Activated naive CD8-positive, alpha-beta T cell treated with anti-CD3 and anti-CD28 coated beads for 36 hours (primary cell): ENCODE measurements at places on chromosomes 7 and 10. TPM values are rescaled to one million over a fixed set of nuclear protein-coding genes. Genes with fewer than 3 reads are reported as not detected.

DNA sequence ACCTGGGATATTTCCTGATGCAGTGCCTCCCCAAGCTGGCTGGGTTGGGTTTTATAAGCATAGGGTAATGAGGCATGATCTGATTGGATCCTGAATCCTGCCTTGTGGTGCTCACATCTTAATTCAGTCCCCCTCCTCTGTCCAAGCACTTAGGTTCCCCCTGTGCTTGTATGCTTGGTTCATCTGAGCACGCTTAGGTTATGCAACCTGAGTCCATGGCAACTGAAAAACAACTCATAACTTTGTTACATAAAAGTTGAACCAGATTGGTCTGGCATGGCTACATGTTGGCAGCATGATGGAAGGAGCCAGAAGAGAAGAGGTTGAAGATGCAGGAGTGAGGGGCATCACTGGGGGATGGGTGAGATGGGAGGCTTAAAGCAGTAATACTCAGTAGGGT lies 57.3 kb upstream of the OSBPL3 start:
- H3K4me1 ChIP-seq = no peaks in the 10 kb centered on the region
- no peak overlapping the region for H3K4me3 ChIP-seq
- no peaks in the 10 kb centered on the region for H3K27me3 ChIP-seq
- no peaks in the 10 kb centered on the region for H3K36me3 ChIP-seq
- DNase-seq = no peak

ANKRD22 gene
- not detected for total RNA-seq

NUTM2B gene
- total RNA-seq = 0.94 TPM

AGAP9 gene
- 2.1 TPM for total RNA-seq

GRCh38 chr10:19480353-19480752 lies 335.9 kb upstream of the PLXDC2 start:
- no peak overlapping the region for H3K27ac ChIP-seq

DNA sequence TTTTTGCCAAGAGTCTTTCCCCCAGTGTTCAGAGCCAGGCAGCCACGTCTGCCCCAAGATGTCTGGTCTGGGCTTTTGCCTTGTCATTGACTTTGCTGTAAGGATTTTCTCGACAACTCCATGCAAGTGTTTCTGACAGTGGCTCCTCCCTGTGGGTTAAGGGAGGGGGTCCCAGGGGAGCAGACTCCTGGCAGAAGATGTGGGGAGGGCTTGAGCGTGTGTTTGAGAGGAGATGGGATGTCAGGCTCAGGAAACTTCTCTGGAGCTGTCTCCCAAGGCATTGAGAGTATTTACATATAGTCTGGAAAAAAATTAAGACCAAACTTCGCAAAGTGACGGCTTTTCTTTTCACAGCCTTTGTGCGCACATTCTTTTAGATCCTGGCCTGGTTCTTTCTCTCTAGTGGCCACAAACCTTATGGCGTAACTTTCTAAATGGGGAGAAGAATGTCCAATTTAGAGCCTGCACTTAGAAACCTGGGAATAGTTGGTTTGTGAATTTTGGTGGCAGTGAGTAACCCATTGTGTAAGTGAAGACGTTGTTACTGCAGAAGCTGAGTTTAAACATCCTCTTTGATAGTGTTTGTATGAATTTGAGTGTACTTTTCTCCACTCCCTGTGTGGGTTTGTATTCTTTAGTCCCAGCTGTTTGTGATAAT lies 201.5 kb downstream of the LRMDA start:
- H3K36me3 ChIP-seq = no peaks in the 10 kb centered on the region
- no peaks in the 10 kb centered on the region for H3K4me1 ChIP-seq
- H3K4me3 ChIP-seq = no peak overlapping the region
- H3K27me3 ChIP-seq = peaks cover 10% of the 10 kb centered on the region

DNA sequence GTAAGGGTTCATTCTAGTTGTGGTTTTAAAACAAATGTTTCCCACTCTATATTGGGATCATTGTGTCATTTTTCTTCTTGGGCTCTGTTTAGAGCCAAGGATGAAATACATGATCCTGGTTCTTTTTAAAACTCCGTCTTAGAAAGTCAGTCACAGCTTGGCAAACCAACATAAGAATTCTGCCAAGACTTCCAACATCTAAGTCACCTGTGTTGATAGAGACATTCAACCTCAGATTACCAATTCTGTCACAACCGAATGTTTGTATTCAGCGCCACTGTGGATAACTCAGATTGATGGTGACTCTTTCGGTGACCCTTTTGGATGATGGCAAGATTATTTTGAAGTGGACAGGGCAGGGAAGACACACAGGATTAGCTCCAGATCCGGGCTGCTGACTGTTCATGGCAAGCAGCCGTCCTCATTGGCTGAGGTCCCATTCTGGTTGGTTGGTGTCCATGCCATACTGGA lies 255.4 kb downstream of the ARHGAP21 start:
- H3K27ac ChIP-seq = no peak overlapping the region
- H3K27me3 ChIP-seq = peaks cover 23% of the 10 kb centered on the region
- H3K36me3 ChIP-seq = no peaks in the 10 kb centered on the region
- H3K4me1 ChIP-seq = peaks cover 30% of the 10 kb centered on the region

GRCh38 chr7:107014387-107015023 lies 30.0 kb upstream of the PRKAR2B start:
- DNase-seq = no peak
- no peak overlapping the region for H3K27ac ChIP-seq
- H3K27me3 ChIP-seq = no peaks in the 10 kb centered on the region
- H3K4me1 ChIP-seq = no peaks in the 10 kb centered on the region
- no peaks in the 10 kb centered on the region for H3K36me3 ChIP-seq

DNA sequence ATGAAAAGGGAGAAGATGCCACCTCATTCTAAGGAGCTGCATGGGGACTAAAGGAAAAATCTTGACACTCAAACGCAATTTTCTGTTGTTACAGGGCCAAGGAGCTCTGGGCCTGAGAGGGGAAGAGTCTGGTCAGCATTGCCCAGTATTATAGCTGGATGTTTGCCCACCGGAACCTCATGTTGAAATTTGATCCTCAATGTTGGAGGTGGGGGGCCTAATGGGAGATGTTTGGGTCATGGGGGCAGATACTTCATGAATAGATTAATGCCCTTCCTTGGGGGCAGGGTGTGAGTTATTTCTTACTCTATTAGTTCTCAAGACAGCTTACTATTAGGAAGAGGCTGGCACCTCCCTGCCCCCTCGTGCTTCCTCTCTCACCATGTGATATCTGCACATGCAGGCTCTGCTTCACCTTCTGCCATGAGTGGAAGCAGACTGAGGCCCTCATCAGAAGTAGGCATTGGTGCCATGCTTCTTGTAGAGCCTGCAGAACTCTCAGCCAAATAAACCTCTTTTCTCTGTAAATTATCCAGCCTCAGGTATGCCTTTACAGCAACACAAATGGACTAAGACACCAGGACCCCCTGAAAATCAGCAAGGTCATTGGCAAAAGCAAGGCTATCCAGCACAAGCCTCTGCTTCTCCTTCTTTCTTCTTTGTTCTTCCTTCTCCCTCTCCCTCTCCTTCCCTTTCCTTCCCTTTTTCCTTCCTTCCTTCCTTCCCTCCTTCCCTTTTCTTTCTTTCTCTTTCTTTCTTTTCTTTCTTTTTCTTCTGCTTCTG lies 15.1 kb downstream of the GCK start:
- H3K4me3 ChIP-seq = no peak overlapping the region
- no peak for DNase-seq
- no peaks in the 10 kb centered on the region for H3K4me1 ChIP-seq
- no peaks in the 10 kb centered on the region for H3K36me3 ChIP-seq

GRCh38 chr10:86900955-86901354 lies 56.5 kb downstream of the MMRN2 start:
- H3K27ac ChIP-seq = no peak overlapping the region
- no peak overlapping the region for H3K4me3 ChIP-seq
- H3K27me3 ChIP-seq = no peaks in the 10 kb centered on the region
- no peaks in the 10 kb centered on the region for H3K4me1 ChIP-seq
- no peak for DNase-seq

DNA sequence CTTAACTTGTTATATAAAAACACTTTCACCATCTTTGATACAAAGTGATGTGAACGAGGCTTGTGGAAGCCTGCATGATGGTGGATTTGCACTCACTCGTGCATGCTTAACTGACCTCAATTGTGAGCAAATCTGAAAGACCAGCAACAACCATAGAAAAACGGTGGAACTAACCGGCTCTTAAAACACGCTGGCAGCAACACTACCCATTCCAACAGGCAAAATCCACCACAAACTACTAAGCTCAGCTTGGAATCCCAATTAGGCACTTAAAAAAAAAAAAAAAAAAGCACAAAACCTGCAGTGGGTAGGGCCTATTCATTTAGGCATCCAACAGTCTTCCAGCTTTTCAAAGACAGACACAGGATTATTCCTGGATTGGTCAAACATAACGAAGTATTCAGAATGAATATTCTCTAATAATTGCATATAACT lies 1.8 kb downstream of the GDI2 start:
- H3K27me3 ChIP-seq = no peaks in the 10 kb centered on the region
- H3K4me1 ChIP-seq = peaks cover 59% of the 10 kb centered on the region
- DNase-seq = no peak
- peak overlapping the region; percentile 80 for H3K27ac ChIP-seq

DNA sequence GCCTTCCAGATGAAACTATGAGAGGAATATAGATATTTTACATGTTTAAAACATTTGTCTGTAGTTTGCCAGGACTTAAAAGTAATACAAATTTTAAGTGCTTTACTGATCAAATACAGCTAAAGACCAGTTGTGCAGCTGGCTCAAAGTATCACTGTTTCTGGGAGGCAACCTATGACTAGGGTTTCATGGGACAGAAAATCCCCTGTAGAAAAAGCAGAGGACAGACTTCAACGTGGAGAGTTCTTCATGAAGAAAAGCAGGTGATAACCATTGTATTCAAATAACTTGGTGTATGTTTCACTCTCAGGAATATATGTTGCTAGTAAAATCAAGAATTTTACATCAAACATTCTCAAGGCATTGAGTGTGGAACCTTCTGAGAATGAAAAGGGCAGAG lies 40.9 kb downstream of the PTER start:
- H3K36me3 ChIP-seq = peaks cover 7% of the 10 kb centered on the region
- DNase-seq = no peak
- H3K4me3 ChIP-seq = no peak overlapping the region

ZNF33A gene
- 17.6 TPM for total RNA-seq

DNA sequence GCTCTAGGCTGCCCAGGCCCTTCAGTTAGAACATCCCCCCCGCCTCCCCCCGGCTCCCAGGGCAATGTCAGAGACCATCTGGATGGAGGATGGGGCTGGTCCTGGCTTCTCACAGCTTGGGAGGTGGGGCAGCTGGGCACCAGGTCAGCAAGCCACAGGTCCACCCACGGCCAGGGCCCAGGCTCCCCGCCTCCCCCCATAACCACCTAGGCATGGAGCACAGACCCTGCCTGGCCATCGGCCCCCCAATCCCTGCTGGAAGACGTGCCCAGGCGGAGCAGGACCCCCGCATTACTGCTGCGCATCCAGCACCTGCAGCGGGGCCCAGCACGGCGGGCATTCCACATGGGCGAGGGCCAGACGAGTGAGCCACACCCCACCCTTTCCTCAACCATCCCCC lies 169.6 kb downstream of the ELFN1 start:
- no peaks in the 10 kb centered on the region for H3K4me1 ChIP-seq
- H3K27ac ChIP-seq = no peak overlapping the region
- no peak for DNase-seq
- no peak overlapping the region for H3K4me3 ChIP-seq
- H3K27me3 ChIP-seq = no peaks in the 10 kb centered on the region
- H3K36me3 ChIP-seq = peaks cover 30% of the 10 kb centered on the region

CRHR2 gene
- total RNA-seq = not detected

DNA sequence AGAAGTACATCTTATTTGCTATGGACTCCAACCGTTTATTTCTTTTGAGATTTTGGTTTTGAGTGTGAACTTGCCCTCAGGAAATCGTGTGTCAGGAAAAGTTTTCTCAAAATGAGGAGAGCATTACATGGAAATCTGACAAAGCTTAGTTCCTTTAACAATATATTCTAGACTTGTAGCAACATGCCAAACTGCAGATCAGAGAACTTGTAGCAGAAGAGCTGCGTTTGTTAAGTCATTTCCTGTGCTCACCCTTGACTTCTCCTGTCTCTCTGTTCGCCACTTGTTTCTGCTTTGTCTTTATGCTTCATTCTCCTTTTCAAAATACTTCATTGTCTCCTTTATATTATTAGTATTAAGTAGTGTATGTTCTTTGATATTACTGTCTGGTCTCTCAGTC lies 116.6 kb upstream of the FOXP2 start:
- no peak overlapping the region for H3K27ac ChIP-seq
- H3K4me1 ChIP-seq = no peaks in the 10 kb centered on the region
- H3K36me3 ChIP-seq = no peaks in the 10 kb centered on the region
- H3K27me3 ChIP-seq = no peaks in the 10 kb centered on the region
- no peak overlapping the region for H3K4me3 ChIP-seq

- no peak overlapping the region for H3K27ac ChIP-seq
- no peaks in the 10 kb centered on the region for H3K27me3 ChIP-seq
- H3K4me1 ChIP-seq = peaks cover 13% of the 10 kb centered on the region
- DNase-seq = no peak
- no peak overlapping the region for H3K4me3 ChIP-seq
- peaks cover 20% of the 10 kb centered on the region for H3K36me3 ChIP-seq
Observed at GRCh38 chr7:37212051-37212450, 236.6 kb downstream of the ELMO1 start.

CALHM1 gene
- total RNA-seq = not detected

GPER1 gene
- total RNA-seq = 0.37 TPM

CYP2C19 gene
- total RNA-seq = not detected

TAS2R41 gene
- not detected for total RNA-seq

- peaks cover 68% of the 10 kb centered on the region for H3K4me1 ChIP-seq
- peaks cover 2% of the 10 kb centered on the region for H3K36me3 ChIP-seq
- no peak overlapping the region for H3K4me3 ChIP-seq
- DNase-seq = no peak
- peak overlapping the region; percentile 5 for H3K27ac ChIP-seq
- no peaks in the 10 kb centered on the region for H3K27me3 ChIP-seq
Observed at GRCh38 chr10:71838264-71839211, 12.5 kb downstream of the PSAP start.

DNA sequence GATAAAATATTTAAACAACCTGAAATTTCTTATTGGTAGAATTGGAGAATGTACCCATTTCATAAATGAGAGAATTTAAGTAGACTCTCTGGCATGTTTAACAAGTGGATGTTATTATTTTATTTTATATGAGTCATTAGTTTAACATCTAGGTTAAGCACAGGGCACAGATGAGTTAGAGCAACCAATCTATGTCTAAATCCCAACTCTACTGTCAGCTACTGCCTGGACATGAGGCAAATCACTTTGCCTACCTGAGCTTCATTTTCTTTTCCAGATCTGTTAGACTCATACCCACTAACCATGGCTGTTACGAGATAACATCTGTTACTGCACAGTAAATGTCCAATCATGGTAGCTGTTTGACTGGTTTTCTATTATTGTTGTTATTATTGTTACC lies 251.1 kb downstream of the INHBA start:
- H3K27ac ChIP-seq = no peak overlapping the region
- H3K27me3 ChIP-seq = no peaks in the 10 kb centered on the region
- no peaks in the 10 kb centered on the region for H3K4me1 ChIP-seq
- H3K4me3 ChIP-seq = no peak overlapping the region
- no peak for DNase-seq
- H3K36me3 ChIP-seq = no peaks in the 10 kb centered on the region

DNA sequence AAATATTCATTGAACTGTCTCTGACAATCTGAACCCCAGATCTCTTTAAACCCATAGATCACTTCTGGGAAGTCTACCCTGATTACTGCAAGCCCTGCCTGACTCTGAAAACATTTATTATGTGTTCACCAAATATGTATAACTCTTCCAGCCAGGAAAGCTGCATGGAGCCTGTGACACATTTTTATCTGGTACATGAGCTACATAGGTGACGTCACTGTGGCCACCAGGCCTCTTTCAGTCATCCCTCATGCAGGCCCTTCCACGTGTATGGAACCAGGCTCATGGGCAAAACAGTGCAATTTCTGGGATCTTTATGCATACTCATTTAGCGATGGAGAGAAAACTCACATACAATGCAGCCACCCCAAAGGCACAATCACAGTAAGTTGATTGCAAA lies 133.9 kb upstream of the NUPR2 start:
- no peaks in the 10 kb centered on the region for H3K36me3 ChIP-seq
- no peak for DNase-seq
- no peaks in the 10 kb centered on the region for H3K27me3 ChIP-seq
- no peak overlapping the region for H3K4me3 ChIP-seq
- H3K4me1 ChIP-seq = no peaks in the 10 kb centered on the region
- H3K27ac ChIP-seq = no peak overlapping the region
